ENCODE measurements at places on chromosomes 13 and 19. TPM values are rescaled to one million over a fixed set of nuclear protein-coding genes. Genes with fewer than 3 reads are reported as not detected.

- DNase-seq = no peak
- no peaks in the 10 kb centered on the region for H3K4me1 ChIP-seq
- H3K4me3 ChIP-seq = no peak overlapping the region
- H3K36me3 ChIP-seq = no peaks in the 10 kb centered on the region
Measured at GRCh38 chr19:13946414-13946813, 5.9 kb upstream of the DCAF15 start.

GRCh38 chr13:91417660-91418325, 19.4 kb downstream of the GPC5 start:
- H3K4me3 ChIP-seq = no peak overlapping the region
- H3K27ac ChIP-seq = no peak overlapping the region
- no peaks in the 10 kb centered on the region for H3K27me3 ChIP-seq
- H3K36me3 ChIP-seq = no peaks in the 10 kb centered on the region

DNA sequence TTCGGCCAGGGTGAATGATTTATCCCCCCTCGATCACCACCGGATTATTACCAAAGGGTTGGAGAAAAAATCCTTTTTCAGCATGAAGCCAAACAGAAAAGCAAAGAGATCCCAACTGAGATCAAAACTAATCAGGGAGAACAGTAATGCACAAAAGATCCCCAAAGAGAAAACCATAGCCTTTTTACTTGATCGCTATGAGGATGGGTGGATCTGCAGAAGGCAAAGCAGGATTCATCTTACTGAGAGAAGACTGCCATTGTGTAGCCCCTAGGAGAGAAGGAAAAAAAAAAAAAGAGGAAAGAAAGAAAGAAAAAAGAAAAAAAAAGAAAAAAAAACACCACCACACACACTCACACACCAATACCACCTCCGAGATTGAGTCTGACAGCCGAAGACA, at the start of gene FGF14:
FGF14 (minus strand) TSS at position 283 of the 400 bp plus-strand sequence.
- no peak within 1 kb of the TSS for H3K27ac ChIP-seq
- H3K36me3 ChIP-seq = no peaks in the 10 kb centered on the region
- H3K4me3 ChIP-seq = peak within 1 kb of the TSS; percentile 55

- peaks cover 7% of the 10 kb centered on the region for H3K4me1 ChIP-seq
- no peak for DNase-seq
- no peak overlapping the region for H3K27ac ChIP-seq
- H3K36me3 ChIP-seq = no peaks in the 10 kb centered on the region
Measured at GRCh38 chr19:41599175-41599966, 23.4 kb downstream of the CEACAM21 start.

DNA sequence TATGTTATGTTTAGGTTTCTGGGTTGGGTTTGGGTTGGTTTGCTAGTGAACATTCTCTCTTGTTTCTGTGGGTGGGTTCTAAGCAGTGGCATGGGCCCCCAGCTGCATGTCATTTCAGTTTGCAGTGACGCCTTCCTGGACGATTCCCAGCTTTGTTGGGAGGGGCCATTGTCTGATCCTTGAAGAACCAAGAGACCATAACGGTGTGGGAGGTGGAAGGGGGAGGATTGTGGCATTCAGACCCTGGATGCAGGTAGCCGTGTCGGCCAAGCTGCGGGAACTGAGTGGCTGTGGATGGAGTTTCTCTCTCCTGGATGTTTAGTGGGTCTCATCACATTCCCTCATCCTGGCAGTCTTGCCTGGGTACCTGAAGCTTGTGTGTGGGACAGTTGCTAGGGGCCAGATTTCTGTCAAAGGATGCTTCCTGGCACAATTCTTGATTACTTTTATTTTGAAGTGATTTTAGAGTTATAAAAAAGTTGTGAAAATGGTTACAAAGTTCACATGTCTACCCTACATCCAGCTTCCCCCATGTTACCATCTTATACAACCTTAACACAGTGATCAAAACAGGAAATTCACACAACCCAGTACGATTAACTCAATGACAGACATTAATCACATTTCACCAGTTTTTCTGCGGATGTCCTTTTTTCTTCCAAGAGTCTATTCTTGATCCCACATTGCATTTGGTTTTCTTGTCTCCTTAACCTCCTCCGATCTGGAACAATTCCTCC, 123.8 kb downstream of the SIPA1L3 start:
- H3K4me3 ChIP-seq = no peak overlapping the region
- H3K4me1 ChIP-seq = peaks cover 22% of the 10 kb centered on the region

The ZNF382 gene
- total RNA-seq = 4.9 TPM

The ZNF575 gene
- total RNA-seq = 2.3 TPM

The PINLYP gene
- 4.7 TPM for total RNA-seq

The CGB3 gene
- not detected for total RNA-seq

The CCDC70 gene
- not detected for total RNA-seq

The ZNF66 gene
- 6.7 TPM for total RNA-seq

The THSD8 gene
- total RNA-seq = 2.8 TPM

The PRODH2 gene
- not detected for total RNA-seq
